ENCODE measurements at places on chromosomes 1 and 21.

DNA sequence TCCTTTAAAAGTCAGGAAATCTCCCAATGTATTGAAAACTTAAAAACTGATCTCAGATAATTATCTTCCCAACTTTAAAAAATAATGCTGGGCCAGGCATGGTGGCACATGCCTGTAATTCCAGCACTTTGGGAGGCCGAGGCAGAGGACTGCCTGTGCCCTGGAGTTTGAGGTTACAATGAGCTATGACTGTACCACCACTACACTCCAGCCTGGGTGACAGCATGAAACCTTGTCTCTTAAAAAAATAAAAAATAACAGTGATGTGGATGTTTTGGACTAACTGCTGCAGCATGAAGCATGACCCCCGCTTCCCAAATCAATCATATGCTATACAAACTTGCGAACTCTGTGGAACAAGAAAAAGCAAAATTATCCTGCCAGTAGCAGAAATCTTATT is 186.3 kb downstream of the RERE start:
- no peak for DNase-seq

DNA sequence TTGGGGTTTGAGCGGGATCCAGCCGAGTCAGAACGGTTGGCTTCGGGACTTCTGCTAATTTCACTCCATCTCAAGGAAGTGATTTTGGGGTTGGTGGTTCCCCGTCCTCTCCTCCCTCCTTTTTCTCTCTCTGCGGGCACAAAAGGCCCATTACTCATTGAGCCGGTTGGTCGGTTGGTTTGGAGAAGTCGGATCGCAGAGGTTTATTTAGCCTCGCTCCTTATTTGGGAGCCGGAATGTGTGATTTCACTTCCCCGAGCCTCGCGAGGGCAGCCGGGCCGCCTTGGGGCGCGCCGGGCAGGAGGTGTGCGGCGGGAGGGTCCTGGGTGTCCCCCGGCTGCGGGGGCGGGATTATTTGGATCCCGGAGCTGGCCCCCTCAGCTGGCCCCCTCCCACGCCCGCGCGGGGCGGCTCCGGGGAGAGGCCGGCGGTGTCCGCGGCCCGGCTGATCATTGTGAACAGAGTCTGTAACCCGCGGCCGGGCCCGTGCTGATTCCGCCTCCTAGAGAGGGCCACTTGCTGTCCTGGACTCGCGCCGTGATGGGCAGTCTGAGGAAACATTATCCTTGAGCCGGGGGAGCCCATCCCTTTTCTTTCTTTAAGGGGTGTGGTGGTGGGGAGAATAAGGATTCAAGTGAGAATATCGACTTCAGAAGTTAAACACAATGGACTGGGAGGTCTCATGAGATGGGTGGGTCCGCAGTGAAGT is 1.2 kb downstream of the MAPKAPK2 start:
- DNase-seq, result peak; percentile 37

GRCh38 chr21:36436829-36437744 is 42.8 kb downstream of the CLDN14 start:
- DNase-seq, result no peak

DNA sequence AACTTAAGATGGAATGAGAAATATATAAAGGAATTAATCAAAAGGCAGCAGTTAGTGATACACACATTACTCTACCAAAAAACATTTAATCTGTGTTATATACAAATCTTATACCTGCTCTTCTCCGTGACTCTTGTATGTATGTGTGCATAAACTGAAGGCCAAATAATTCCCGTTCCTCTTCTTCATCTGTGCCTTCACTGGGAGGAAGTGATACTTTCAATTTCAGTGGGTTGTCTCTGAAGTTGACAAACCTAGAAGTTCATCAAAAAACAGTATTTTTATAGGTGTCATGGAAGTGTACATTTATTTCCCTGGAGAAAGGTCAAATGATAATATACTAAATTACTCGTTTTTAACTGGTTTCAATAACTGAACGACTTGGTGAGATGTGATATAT is 19.3 kb downstream of the TRMT13 start:
- no peak for DNase-seq

DNA sequence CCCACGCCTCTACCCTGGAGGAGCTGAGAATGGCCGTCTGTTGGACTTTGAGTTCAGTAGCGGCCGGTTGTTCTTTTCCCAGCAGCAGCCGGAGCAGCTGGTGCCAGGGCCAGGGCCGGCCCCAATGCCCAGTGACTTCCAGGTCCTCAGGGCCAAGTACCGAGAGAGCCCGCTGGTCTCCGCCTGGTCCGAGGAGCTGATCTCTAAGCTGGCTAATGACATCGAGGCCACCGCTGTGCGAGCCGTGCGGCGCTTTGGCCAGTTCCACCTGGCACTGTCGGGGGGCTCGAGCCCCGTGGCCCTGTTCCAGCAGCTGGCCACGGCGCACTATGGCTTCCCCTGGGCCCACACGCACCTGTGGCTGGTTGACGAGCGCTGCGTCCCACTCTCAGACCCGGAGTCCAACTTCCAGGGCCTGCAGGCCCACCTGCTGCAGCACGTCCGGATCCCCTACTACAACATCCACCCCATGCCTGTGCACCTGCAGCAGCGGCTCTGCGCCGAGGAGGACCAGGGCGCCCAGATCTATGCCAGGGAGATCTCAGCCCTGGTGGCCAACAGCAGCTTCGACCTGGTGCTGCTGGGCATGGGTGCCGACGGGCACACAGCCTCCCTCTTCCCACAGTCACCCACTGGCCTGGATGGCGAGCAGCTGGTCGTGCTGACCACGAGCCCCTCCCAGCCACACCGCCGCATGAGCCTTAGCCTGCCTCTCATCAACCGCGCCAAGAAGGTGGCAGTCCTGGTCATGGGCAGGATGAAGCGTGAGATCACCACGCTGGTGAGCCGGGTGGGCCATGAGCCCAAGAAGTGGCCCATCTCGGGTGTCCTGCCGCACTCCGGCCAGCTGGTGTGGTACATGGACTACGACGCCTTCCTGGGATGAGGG is 28.5 kb upstream of the SPSB1 start:
- no peak for DNase-seq

DNA sequence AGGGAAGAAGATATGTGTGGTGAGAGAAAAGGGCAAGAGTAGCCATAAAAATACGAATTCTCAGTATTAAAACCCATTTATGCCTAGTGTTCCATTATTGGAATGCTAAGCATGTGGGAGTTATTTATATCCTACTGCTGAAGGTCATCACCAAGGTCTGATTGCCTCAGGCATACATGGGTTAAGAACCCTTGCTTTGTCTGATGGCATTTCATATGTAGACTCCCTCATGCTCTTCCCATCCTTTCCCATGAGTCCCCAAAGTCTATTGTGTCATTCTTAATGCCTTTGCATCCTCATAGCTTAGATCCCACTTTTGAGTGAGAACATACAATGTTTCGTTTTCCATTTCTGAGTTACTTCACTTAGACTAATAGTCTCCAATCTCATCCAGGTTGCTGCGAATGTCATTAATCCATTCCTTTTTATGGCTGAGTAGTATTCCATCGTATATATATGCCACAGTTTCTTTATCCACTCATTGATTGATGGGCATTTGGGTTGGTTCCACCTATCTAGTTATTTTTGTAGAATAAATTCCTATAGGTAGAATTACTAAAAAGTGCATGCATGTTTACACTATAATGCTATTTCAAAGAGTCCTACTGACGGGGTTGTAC is 172.5 kb downstream of the DYRK1A start:
- no peak for DNase-seq

DNA sequence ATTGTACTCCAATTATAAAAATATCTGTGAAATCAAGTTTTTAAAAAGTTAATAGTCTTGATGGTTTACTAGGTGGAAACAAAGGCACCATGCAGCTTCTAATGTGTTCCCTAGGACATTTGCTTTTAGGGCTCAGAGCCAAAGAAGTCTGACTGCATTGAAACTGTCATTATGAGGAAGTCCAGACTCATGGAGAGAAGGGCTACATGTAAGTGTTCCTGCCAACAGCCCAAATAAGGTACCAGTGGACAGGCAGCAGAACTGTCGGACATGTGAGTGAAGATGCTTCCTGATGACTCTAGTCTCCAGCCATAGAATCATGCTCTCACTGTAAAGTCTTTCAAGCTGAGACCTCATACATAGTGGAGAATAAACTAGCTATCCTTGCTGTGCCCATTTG is 287.6 kb downstream of the AKT3 start:
- DNase-seq, result no peak
